Activated CD4-positive, alpha-beta T cell treated with anti-CD3 and anti-CD28 coated beads, Interleukin-2, amount 50 U/mL, for 16 hours (primary cell): ENCODE measurements at places on chromosomes 1 and 21.
A peak's percentile ranks its signal among the peaks of the same experiment; 100 is the strongest.

DNA sequence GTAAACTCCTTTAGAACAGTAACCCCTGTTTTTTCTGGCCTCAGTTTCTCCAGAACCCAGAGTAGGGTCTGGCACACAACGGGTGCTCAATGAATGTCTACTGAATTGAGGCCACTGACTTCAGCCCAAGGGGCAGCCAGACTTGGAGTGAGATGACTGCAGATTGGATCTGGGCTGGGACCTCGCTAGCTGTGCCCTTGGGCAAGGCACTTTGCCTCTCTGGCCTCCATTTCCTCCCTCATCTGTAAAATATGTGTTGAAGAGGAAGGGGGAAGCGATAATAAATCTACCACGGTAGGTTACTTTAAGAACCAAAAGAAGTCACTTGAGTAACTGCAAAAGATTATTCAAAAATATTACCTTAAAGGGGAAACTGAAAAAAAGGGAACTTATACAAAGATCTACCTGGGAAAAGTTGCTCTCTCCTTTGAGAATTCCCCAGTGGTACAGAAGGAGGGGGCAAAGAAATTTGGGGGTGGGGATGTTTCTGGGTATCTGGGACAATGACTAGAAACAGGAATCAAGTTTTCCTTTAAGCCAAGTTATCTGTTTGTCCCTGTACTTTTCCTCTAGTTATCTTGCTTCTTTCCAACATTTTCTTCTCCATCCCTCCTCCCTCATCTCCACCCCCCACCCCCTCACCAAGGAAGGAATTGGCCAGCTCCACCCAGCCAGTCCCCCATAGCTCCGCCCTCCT, 394 bp upstream of the GRHL3 start:
- DNase-seq, result no peak

DNA sequence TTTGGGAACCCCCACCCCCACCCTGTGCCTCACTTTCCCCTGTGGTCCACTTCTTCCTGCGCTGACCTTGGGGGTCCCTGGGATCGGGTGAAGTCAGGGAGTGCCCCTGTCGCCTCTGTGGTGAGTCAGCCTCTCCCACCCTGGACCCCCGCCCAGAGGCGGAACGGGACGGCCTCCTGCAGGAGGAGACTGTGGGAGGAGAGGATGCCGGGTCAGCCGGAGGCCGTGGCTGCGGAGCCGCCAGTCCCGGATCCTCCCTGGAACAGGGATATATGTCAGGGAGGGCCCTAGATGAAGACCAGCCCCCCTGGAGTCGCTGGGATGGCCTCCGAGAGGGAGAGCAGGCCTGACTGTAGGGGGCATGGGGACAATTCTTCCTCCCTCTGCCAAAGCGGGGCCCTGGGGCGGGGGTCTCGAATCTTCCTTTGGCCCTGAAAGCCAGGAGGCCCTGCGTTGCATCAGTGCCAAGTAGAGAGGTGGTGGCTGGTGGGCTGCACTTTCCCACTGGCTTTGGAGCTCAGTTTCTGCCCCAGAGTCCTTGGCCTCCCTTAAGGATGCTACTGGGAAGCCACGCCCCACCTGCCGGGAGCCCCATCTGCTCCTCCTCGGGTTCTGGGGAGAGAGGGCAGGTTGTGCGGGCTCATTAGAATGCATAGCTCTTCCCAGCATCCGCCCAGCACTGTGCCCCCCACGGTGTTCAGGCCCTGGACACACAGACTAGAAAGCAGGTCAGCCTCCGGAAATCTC, 930 bp downstream of the ARHGEF10L start:
- no peak for DNase-seq

DNA sequence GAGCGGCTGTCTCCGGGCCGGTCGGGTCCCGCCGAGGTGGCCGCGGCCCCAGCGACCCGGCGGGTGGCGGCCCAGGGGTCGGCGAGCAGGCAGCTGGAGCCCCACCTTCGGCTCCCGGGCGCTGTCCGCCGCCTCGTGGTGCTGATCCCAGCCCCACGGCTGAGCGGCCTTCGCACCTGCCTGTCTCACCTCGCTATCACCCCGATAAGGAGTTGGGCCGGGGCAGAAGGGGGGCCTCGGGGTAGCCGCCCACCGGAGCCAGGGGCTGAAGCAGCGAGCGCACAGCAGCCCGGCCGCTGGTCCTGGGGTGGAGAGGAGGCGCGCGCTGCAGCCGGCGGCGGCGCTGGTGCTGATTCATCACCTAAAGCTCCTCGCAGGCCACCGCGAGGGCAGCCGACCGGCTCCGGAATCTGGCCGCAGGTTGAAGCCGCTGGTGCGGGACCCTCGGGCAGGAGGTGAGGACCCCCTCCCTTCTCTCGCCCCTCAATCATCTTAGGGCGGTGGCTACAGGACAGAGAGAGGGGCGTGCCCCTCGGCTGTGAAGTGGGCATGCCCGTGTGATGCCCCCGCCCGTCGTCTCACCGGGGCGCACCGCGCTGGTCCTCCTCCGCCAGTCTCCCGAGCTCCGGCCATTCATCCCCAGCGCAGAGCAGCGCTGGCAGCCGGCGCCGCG, 575 bp downstream of the TRIM67 start:
- DNase-seq, result no peak

GRCh38 chr1:231241750-231242149, 738 bp downstream of the GNPAT start:
- DNase-seq, result peak; percentile 23

GRCh38 chr1:84899969-84900368, 7.0 kb upstream of the LPAR3 start:
- no peak for DNase-seq

GRCh38 chr1:226549937-226550671, 1.5 kb downstream of the STUM start:
- DNase-seq, result no peak

- no peak for DNase-seq
These were observed 180.7 kb downstream of the PATJ start for GRCh38 chr1:61922950-61923480.

DNA sequence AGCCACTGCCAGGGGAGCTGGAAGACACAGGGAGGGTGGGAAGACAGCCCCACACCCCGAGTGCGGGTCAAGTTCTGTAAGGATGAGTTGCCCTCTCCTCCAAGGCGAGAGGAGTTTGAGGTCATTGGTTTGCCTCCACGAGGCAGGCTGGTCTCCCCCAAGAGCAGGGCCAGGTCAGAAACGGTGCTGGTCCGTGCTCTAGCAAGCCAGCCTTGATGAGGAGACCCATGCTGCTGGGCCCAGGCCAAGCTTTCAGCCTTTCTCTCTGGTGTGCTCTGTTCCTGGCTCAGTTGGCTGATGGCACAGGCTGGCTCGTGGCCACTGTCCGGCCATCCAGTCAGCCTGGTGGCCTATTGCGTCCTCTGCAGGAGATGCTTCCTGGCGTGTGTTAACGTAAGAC, 12.0 kb upstream of the PCBP3 start:
- DNase-seq, result no peak

GRCh38 chr1:208179961-208180409, 64.2 kb downstream of the PLXNA2 start:
- no peak for DNase-seq

DNA sequence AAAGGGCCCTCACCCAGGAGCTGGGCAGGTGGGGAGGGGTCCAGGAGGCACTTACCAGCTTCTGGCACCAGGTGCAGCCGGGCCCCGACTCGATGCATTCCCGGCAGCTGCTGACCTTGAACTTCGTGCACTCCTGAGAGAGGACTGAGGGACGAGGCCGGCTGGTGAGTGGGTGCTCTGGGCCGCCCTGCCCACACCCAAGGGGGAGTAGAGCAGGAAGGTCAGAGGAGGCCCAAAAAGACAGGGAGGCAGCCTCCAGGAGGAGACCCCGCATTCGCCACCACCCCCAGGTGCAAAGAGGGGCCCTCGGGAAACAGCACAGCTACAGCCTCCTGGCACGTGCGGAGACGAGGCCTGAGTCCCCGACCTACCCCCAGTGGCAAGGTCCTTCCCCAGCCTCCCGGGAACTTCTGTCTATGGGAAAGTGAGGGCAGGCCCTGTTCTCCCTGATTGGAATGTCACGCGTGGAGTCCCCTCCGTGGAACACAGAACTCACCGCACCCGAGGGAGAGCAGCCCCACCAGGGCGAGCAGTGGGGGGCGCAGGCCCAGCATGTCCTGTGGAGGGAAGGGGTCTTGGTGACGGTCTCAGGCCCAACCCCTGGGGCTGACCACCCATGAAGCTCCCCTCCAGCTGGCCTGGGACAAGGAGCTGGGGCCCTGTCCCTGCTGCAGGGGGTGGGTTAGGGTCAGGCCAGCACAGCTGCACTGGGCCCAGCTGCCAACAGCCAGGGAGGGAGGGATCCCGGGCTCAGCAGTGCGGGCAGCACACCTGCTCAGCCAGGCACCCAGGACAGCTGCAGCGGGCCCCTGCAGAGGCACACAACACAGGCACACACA, 10.3 kb downstream of the ITGB2 start:
- DNase-seq, result no peak

DNA sequence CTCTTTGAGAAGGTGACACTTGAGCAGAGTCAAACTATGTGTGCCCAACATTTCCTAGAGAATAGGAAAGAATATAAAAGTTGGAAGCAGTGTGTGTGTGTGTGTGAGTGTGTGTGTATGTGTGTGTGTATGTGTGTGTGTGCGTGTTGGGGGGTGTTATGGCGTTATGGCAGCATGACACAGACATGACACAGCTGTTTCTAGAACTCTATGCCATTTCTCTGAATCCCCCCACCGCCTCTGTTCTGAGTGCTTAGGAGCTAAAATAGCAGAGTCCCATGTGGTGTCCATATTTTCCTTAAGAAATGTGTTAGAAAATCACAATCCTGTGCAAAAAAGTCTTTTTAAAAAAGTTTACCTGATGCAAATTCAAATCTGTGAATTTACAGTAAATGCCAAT, 556.1 kb downstream of the RWDD3 start:
- no peak for DNase-seq

DNA sequence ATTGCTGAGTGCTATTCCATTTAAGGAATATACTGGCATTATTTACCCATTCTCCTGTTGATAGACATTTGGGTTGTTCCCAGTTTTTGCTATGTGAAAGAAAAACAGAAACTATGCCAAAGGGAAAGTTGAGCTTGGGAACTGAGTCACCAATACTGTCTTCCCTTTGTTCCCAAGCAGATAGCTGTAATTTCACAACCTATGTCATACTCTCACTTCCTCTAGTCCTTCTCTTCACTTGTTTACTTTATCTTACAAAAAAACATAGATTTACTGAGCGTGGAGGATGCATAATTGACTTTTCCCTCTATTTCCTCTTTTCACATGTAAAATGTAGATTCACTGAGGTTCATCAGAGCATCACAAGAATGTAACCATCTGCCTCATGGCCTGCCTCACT, 32.4 kb upstream of the PGBD5 start:
- DNase-seq, result no peak

DNA sequence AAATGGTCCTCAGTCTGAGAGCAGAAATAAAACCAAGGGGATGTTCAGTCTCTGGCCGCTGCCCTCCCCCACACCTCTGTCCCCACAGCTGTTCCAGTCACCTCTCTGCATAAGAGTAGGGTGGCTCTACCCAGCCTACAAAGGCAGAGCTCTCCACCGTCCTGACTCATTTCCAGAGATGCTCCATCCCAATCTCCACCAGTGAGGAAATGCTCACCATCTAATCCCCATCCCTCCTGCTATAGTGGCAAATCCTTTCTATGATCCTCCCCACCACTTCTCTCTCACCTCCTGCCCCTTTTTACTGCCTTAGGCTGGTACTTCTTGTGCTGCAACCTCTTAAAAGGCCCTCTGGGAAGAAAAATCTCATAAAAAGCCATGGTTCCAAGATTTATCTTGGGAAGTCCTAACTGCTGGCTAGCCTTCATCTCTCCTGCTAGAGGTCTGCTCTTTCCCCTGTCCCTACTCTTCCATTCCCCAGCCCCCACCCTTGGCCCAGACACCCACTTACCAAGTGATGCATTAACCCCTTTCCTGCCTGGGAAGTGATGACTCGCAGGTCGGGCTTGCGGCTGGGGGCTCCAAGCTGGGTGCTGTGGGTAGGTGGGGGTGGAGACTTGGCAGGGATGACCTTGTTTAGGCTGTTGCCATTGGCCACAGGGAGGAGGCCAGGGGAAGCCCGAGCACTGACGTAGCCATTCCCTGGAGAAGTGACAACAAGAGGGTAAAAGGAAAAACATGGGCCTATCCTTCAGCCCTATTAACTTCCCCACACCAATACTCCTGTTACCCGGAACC, 23.9 kb downstream of the MEF2D start:
- DNase-seq, result peak; percentile 36

GRCh38 chr1:201192261-201192788, 1.7 kb downstream of the IGFN1 start:
- DNase-seq, result no peak
